Ureter (tissue), 1 donor: ENCODE measurements at places on chromosomes 6 and 20. TPM values are rescaled to one million over a fixed set of nuclear protein-coding genes. Genes with fewer than 3 reads are reported as not detected.
A peak's percentile ranks its signal among the peaks of the same experiment; 100 is the strongest.

DNA sequence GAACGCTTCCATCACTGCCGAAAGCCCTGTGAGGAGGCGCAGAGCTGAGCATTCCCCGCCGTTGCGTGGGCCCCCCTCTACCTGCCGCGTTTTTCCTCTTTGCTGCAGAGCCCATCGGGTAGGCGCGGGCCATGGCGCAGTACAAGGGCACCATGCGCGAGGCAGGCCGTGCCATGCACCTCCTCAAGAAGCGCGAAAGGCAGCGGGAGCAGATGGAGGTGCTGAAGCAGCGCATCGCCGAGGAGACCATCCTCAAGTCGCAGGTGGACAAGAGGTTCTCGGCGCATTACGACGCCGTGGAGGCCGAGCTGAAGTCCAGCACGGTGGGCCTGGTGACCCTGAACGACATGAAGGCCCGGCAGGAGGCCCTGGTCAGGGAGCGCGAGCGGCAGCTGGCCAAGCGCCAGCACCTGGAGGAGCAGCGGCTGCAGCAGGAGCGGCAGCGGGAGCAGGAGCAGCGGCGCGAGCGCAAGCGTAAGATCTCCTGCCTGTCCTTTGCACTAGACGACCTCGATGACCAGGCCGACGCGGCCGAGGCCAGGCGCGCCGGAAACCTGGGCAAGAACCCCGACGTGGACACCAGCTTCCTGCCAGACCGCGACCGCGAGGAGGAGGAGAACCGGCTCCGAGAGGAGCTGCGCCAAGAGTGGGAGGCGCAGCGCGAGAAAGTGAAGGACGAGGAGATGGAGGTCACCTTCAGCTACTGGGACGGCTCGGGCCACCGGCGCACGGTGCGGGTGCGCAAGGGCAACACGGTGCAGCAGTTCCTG, 693 bp downstream of the FAM50B start:
- no peak for DNase-seq

- no peak for DNase-seq
These were observed 2.8 kb upstream of the ASF1A start for GRCh38 chr6:118890997-118891790.

DNA sequence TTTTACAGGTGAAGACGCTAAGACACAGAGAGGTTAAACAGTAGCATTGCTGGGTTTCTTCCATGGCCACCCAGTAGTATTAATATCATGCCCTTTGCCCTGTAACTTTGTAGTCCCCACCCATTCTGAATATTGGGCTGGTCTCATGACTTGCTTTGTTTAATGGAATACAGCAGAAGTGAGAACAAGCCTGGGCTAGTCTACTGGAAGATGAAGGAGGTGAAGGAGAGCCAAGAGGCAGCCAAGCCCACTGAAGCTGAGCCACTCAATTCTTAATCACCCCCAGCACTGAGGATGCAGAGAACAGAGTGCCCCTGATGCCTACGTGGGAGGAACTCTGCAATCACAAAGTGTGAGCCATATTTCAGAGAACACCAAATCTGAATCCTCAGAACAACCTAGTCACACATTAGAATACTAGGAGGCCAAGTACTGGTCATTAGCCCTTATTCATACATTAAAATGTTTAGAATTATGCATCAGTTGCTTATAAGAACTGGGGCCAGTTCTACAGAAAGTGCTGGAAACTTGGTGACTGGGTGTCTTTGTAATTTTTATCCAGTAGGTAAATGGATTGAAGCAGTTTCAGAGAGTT, 270.1 kb upstream of the PRND start:
- no peak for DNase-seq

DNA sequence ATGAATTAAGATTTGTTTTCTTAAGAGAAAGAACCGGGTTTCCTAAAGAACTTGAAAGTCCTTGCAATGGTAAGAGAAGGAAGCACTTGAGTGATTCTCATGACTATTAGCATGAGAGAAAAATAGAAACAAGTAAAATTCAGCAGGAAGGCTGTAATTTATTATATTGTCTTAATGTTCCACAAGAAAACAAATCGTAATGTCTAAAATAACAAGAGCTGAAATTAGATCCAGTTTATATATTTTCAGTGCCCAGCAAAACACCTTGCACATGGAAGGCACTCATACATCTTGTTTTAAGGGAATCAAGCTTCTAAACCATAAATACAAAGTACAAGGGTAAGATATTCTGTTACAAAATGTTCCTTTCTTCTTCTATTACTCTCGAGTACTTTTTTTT, 229.4 kb upstream of the PLN start:
- DNase-seq: no peak

DNA sequence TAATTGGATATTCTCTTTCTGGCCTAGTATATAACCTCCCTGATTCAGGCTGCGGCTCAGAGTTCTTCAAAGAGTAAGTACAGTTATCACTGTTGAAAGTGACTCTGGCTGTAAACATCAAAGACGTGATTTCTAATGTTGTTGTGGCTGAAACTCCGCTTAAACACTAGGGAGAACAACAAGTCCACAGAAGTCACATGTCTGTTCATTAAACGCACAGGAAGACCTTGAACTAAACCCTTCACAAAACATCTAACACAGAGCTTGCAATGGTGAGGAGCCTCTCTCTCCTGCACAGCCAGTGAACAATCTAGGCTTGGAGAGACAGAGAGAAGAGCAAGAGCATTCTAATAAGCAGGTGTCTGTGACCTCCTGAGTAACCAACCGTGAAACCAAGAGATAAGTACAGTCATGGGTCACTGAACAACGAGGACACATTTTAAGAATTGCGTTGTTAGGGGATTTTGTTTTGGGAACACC, 249.3 kb downstream of the PRKN start:
- no peak for DNase-seq

GRCh38 chr20:36199345-36200257, 36.7 kb upstream of the AAR2 start:
- peak; percentile 78 for DNase-seq

PPP1R16B gene
- total RNA-seq: 10.4 TPM

CST11 gene
- total RNA-seq: not detected

FAM162B gene
- 5.6 TPM for total RNA-seq

NNAT gene
- 0.52 TPM for total RNA-seq

RNF39 gene
- total RNA-seq: 0.65 TPM
